Stimulated activated CD4-positive, alpha-beta T cell treated with anti-CD3 and anti-CD28 coated beads, Interleukin-2, amount 100 ng/mL, for 48 hours (primary cell): ENCODE measurements at places on chromosomes 2 and 18.
A peak's percentile ranks its signal among the peaks of the same experiment; 100 is the strongest.

DNA sequence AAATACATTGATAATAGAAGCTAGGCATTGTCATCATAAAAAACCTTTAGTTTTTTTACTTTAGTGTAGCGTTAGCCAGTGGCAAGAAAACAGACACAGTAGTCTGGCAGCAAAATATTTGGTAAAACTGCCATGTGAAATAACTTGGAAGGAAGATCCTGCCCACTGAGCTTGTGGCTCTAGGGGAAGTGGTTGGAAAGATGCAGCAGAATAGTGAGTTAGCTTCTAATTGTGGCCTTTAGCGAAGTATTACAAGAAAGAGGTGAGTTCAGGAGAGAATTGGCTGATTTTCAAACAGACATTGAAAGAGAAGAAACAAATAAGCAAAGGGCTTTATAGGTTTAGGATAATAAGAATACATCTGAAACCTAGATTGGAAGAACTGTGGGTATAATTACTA lies 1887.8 kb upstream of the CELF4 start:
- DNase-seq: no peak

DNA sequence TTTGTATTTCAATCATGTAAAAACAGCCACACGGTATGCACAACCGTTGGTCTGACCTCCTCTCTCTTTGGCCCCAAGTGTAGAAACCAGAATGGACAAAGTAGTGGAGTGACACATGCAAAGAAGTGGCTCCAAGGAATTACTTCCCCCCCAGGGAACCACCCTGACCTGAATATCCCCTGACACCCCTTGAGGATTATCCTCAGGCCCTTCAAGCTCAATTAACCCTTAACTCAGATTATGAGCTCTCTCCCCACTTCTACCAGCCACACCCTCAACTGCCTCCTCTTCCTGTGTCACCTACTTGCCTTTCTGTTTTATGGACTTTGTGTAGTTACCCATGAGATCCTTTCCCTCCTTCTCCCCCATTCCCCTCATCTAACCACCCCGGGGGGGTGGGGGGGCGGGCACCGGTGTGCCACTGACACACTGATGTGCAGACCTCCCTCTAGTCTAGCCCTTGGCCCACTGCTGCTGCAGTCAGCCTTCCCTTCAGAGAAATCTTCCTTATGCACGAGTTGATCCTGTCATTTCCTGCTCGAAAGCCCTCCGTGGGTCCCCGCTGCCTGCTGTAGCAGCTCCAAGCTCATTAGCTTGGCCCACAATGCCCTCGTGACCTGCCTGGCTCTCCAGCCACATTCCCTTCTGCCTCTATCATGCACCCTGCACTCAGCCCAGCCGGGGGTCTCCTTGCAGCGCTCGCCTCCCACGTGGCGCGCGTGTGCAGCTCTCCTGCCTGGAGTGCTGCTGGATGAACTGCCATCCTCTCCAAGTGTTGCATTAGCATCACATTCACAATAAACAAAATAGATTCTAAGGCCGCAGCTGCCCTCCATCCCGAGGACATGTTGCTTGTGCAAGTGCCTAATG lies 40.1 kb upstream of the TMEM177 start:
- DNase-seq: no peak

- no peak for DNase-seq
Measured at GRCh38 chr2:55902971-55903370, 20.6 kb downstream of the EFEMP1 start.

DNA sequence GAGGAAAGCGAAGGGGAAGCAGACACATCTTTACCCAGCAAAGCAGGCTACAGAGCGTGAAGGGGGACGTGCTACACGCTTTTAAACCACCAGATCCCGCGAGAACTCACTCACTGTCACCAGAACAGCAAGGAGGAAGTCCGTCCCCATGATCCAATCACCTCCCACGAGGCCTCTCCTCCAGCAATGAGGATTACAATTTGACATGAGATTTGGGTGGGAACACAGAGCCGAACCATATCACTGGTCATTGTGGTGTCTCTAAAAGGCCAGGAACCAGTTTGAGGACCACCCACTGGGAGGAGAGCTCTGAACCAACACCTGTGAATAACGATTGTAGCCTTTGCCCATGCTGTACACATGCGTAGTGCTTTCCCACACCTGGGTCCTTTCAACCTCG lies 116.6 kb upstream of the FAM136A start:
- no peak for DNase-seq

GRCh38 chr2:219254590-219255201 lies 978 bp upstream of the TUBA4A start:
- DNase-seq: no peak

DNA sequence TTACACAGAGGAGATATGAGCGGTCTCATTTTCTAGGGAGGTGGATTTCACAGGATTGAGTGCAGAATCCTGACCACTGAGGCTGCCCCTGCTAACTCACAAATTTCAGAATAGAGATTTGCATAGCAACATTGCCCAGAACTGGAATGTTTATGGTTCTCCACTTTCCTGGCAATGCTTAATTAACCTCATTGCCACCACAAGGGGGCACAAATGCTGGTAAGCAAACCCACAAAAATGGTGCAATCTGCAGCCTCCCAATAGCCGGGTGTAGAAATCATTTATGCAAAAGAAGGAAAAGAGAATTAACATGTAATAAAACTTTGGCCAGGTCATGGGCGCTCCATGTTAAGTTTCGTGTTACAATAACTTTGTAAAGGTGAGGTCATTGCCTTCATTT lies 112.4 kb downstream of the CYRIA start:
- DNase-seq: peak; percentile 7

- no peak for DNase-seq
Measured at GRCh38 chr2:184463102-184463865, 135.0 kb upstream of the ZNF804A start.

DNA sequence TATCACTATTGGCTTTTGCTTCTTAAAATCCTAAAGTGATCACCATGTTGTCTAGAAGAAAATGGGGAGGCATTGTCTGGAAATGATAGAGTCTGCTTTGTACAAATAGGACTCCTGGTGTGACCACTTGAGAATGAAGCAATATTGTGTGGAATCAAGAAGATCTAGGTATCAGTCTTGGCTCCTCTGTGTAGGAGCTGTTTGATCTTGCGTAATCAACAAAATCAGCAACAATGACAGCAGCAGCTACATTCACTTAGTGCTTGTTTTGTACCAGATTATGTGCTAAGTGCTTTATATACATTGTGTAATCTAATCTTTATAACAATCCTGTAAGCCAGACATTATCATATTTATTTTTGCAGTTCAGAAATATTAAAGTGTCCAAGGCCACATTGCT lies 17.8 kb downstream of the NCOA1 start:
- no peak for DNase-seq

DNA sequence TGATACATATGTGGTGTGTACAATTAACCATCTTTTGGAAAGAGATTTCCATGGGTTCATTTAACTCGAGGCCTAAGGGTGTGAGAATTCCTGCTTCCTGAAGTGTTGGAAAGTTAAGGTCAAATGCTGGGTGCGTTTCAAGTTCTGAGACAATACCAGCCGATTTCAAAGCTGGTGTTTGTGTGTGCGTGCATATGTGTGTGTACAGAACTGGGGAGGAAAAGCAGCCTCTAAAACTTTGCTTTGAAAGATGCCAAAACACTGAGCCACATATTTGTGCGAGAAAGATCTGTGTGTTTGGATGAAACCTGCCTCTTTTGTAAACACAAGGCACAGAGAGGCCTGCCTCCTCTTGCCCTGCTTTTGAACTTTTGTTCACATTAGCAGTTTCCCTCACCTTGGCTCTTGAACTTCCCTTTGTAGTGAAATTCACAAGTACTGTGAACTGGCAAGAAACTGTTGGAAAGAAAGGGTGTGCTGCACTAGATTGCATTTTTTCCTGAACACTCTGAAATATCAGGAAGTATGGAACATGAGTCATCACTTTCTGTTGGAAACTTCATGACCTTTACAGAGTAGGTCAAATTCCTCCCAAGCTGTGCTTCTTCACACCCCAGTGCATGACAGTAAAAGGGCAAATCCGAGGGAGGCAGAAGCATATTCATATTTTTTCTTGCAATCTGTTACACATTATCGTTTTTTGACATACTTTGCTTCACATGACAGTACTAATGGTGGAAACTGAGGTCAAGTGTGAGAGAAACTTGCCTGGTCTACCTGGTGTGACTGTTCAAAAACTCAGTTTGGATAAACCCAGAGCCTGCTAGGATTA lies 20.0 kb upstream of the CAVIN2 start:
- DNase-seq: no peak

DNA sequence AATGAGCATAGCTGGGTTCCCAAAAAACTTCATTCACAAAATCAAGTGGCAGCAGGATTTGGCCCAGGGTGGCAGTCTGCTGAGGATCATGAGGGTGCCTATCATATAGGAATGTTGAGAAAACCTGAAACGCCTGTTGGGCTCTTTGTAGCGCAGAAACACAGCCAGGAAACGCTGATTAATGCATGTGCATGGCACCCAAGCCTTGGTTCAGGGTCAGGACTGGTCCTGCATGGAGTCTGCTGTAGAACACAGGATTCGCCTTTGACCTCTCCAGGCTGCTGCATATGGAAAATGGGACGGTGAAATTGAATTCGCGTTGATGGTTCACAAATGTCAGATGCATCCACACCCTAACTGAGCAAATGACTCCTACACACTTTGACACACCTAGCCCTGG lies 227.9 kb upstream of the COPS8 start:
- DNase-seq: no peak

- no peak for DNase-seq
Measured at GRCh38 chr2:133489641-133490410, 78.4 kb downstream of the NCKAP5 start.

GRCh38 chr2:153004627-153005026 lies 286.2 kb downstream of the ARL6IP6 start:
- DNase-seq: no peak

- no peak for DNase-seq
Measured at GRCh38 chr18:75563150-75563549, 135.6 kb upstream of the SMIM21 start.

DNA sequence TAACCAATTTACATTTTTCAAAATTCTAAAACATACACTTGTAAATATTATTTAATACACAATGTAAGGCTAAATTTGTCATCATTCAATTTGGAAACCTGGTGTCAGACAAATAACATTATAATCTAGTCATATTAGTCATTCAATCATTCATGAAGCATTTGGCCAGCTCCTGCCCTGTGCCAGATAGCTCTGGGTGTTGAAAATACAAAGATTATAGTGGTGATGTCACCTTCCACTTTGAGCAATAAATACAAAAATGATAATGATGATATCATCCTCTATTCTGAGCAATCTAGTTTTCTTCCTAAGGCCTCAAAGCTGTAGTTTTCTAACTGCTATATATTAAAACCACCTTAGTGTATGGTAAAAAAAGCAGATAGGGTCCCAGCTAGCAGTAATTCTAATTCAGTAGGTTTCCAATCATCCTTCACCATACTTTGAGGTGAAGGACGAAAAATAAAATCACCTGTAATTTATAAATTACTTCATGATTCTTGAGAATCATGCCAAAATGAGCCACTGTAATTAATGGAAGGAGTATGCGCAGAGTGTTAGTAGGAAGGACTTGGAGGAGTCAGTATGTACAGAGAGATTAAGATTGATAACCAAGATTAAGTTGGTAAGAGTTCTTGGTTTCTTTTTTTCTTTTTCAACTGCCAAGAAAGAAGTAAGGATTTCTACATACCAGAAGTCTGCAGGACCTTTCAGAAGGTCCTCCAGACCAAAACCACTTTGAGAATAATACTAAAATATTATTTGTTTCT lies 23.2 kb downstream of the MEMO1 start:
- no peak for DNase-seq

DNA sequence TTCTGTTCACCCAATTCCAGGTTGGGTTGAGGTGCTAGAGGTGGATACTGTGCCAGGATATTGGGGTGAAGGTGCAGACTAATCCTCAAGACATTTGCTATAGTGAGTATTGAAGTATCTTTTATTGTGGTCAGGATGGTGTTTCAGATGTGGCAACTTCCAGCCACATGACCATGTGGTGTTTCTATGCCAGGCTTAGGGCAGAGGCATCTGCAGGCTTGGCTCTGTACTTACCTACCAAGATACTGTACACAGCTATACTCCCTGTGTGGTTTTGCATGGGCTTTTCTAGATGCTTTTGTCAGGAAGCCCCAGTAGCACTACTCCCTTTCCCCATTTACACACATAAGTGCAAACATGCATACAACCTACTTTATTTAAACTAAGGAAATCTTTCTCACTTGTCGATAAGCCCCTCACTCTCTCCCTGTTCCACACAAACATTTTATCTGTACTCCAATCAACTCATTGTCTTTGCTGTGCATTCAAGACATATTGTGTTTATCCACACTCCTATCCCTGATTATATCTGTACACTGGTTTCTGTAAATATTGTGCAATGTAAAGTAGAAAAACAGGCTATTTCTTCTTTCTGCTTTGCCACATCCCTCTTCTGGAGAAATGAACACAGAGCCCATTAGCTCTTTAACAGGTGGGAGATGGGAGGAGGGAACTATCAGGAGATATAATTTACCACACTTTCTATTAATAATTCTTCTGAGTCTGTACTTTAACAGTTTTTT lies 12.3 kb downstream of the ARL6IP6 start:
- DNase-seq: no peak

DNA sequence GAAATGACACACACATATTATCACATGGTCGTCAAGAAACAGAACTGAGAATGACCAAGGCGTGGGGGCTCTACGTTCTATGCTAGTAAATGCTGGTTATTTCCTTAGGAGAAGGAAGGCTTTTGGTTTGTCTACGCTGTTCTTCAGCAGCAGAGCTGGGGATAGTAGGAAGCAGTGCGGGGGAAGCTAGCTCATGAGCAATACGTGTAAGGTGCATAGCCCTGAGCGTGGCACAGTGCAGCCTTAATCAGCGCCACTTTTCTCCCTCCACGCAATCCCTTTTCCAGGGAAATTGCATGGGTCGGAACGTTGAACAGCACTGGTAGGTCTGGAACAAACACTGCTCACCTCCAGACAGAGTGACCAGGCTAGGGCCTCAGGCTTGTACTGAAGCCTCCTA lies 199.6 kb upstream of the FBXO11 start:
- DNase-seq: no peak
